ENCODE measurements at places on chromosomes 3 and 15. TPM values are rescaled to one million over a fixed set of nuclear protein-coding genes. Genes with fewer than 3 reads are reported as not detected.

The CFAP91 gene
- total RNA-seq: 0.32 TPM

DNA sequence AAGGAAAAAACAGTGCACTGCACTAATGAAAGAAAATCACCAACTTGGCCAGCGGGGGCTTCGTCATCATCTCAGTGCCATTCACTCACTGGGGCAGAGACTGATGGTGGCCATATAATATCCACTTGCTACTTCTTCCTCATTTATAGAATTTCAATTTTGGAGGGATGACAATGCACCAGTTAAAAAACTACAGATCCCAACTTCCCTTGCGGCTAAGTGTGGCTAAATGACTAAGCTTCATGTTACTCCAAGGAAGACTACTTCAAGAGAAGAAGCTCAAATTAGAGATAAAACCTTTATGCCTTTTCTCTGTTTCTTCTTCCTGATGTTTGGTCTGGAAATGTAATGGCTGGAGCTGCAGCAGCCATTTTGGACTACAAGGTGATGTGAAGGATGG, 38.8 kb downstream of the NGLY1 start:
- DNase-seq: no peak

The NSUN3 gene
- total RNA-seq: 21.7 TPM

The FAM81A gene
- 0.27 TPM for total RNA-seq

- DNase-seq: no peak
Measured at GRCh38 chr3:98557324-98558010, 25.7 kb downstream of the GPR15 start.

DNA sequence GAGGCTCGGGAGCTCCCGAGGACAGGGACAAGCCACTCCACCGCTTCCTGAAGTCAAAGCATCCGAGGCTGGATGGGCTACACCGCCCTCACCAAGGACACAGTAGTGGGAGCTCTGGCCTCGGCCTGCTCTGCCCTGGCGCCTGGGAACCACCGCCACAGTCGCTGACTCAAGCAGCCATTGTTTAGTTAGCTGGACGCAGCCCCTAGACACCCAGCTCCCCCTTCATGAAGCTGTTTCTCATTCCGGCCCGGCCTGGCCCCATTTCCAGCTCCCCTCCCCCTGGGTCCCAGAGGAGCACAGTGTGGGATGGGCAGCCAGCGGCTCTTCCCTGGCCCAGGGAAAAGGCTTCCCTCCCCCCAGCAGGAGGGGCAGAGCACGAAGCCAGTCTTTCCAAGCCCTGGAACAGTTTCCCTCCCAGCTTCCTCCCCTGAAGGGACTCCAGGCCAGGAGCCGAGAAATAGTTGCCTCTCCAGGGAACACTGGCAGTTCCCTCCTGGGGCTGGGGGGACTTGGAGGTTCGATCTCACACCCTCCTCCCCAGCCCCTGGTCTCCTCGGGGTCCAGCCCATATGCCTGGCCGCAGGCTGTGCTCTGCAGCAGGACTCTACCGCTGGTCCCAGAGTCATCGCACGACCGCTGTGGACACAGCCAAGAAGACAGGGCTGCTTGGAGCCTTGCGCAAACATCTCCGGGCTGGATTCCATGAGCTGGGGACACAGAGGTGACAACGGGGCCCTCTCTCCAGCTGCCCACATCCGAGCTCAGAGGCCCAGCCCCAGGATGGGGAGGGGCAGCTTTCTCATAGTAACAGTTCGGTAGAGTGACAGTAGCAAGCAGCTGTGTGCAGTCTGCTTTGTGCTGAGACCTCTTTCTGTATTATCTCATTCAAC, 10.0 kb downstream of the PLXND1 start:
- DNase-seq: peak; percentile 14

The FANCD2OS gene
- not detected for total RNA-seq

The DOCK3 gene
- total RNA-seq: 2.9 TPM

The LARP6 gene
- total RNA-seq: not detected

DNA sequence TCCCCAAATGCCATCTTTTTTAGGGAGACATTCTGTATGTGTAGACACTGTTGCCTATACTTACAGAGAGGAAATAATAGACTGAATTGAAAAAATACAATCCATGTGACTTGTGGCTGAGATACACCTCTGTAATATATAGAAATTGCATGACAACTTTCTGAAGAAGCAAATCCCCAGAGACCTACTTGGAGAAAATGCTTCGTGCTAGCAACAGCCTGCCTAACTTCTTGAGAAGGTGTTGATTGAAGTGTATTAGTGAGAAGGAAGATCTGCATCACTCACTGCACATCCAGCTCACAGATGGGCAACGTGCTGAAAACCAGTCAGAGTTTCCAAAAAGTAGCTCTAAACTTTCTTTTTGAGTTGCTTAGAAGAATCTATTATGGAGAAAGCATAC, 404.1 kb downstream of the EPHB1 start:
- DNase-seq: no peak

- no peak for DNase-seq
Measured at GRCh38 chr15:59996298-59997041, 7.6 kb upstream of the FOXB1 start.

- peak; percentile 96 for DNase-seq
Measured at GRCh38 chr3:69051756-69052471, at the start of gene TMF1. TMF1 (minus strand) TSS chr3:69052333; CDS start chr3:69052086, 247 bp downstream.

The GXYLT2 gene
- total RNA-seq: not detected

The IGDCC3 gene
- not detected for total RNA-seq

GRCh38 chr15:92468991-92469390, 75.3 kb downstream of the ST8SIA2 start:
- DNase-seq: no peak

GRCh38 chr3:55601366-55602080, 114.4 kb upstream of the WNT5A start:
- no peak for DNase-seq

The EPHA6 gene
- not detected for total RNA-seq

DNA sequence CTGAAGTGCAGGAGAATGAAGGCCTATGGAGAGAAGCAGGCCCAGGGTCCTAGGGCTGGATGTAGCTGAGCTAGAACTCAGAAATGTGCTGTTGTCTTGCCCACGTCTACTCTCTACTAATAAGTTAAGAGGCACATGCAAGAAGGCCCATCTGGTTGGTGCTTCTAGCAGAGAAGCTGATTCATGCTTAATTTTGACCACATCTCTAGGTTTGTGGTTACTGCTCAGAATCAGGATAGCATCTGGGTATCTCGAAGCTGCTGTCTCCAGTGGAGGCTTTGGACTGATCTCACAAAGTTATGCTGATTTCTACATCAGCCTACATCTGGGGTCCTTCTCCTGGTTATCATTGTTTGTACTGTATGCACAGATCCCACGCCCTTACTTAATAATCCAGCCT, 87.3 kb downstream of the CACNA1D start:
- no peak for DNase-seq

- no peak for DNase-seq
Measured at GRCh38 chr3:102745881-102746280, 311.1 kb downstream of the ZPLD1 start.

GRCh38 chr15:73781038-73781925, 28.1 kb upstream of the INSYN1 start:
- DNase-seq: no peak

GRCh38 chr15:80246425-80246894, 5.6 kb downstream of the CTXND1 start:
- no peak for DNase-seq

Measured in naive thymus-derived CD4-positive, alpha-beta T cell (primary cell).